Renal pelvis (tissue), 12 donors: ENCODE measurements at places on chromosomes 12 and 14.

DNA sequence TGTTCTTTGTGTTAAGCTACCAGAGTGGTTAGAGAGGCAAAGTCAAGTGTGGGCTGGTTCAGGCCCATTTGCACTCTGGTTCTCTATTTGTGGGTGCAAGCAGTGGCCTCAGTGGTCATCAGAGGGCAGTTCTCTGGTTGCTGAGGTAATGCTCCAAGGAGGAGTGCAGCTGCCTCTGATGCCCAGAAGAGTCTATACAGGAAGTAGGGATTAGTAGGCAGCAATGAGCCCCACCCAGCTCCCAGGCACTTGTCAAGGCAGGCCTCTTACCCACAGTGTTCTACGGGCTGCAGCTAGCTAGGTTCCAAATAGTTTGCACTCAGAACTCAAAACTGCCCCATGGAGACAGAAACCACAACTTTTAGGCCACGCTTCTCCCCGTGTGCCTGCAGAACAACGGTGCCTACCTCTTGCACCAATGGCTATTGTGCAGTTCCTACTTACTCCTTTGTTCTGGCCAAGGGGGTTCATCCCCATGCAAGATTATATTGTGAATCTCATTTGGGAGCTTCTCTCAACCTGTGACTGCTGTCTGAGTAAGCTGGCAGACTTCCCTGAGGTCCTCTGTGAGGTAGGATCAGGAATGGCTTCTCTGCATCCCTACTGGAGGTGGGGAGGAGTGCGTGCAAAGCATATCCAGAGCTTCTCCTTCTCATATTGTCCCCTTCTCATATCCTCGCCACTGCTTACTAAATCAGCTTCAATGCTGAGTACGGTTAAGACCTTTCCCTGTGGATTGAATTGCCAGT is 410.3 kb upstream of the LMO3 start:
- DNase-seq = no peak

- no peak for DNase-seq
These were observed 17.7 kb downstream of the WNT5B start for GRCh38 chr12:1646569-1647284.

- no peak for DNase-seq
These were observed 13.6 kb downstream of the EXOC3L4 start for GRCh38 chr14:103107941-103108748.

GRCh38 chr12:1594006-1594260 is 448 bp downstream of the FBXL14 start:
- no peak for DNase-seq

DNA sequence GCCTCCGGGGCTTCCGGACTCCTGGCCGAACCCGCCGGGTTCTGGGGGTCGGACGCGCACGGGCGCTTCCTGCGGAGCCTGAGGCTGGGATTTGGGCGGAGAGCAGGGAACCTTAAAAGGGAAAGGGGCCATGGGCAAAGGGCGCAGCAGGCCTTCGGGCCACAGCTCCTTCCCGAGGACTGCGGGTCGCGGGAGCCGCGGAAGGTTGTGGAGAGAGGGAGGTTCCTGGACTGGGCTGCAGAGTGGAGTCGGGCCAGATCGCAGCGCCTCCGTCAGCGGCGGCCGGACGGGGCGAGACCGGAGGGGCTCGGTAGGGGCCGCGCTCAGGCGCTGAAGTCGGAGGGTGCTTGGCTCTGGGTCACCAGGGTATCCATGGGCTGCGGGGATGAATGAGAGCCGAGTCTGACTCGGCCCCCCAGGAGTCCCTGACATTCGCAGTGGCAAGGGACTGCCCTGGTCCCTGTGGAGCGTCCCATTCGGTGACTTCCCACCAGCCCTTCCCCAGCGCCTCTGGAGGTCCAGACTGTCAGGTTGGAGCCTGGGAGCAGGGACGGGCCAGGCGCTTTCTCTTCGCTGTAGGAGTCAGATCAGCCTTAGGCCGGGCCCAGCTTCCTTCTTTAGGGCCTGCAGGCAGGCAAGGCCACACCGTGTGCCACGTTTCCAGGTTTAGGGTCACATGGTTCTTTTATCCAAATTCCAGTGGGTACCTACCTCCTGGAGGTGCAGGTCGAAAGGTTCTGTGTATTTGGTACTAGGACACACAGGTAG is 938 bp upstream of the SLC25A29 start:
- no peak for DNase-seq

GRCh38 chr14:101582294-101582693 is 21.0 kb downstream of the DIO3 start:
- DNase-seq = no peak

- no peak for DNase-seq
These were observed 84.1 kb downstream of the KIF26A start for GRCh38 chr14:104222396-104223036.

GRCh38 chr12:96143392-96143791 is 50.8 kb upstream of the ELK3 start:
- DNase-seq = no peak

GRCh38 chr12:46549527-46550265 is 177.1 kb upstream of the SLC38A2 start:
- DNase-seq = no peak

- peak; percentile 72 for DNase-seq
These were observed 4.9 kb downstream of the VAMP1 start for GRCh38 chr12:6465467-6466183.

DNA sequence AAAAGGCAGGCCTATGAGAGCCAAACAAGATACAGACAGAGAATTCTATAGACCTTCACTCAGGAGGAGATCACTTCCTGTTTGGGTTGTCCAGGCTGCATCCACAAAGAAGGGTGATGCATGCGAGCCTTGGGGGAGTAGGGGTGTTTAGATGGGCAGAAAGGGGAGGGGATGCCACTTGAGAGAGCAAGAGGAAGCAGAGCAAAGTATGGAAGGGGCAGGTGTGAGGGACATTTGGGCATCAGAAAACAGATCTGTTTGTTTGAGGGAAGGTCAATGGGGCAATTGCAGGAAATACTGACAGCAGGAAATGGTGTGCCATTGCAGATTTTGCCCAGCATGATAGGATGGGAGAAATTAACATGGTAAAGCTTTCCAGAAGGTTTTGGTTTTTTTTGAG is 146.4 kb upstream of the FOXN3 start:
- DNase-seq = no peak

- DNase-seq = no peak
These were observed 65.9 kb downstream of the RNFT2 start for GRCh38 chr12:116804051-116804450.

DNA sequence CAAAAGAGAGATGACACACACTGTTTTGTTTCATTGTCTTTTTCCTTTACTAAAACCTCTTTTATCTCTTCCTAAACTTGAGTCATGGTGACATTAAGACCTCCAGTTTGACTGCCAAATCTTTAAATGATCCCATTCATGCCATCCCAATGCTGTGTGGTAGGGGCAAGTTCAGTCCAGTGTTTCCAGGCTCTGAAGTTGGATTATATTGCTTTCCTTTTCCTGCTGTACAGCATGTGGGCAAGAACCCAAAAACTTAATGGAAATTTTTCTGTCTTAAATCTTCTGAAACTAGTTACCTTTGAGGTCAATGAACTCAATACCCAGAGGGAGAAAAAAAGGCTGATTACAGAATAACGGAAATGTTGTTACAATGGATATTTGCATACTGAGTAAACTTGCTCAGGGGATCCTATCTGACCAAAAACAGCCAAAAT is 187.1 kb upstream of the FAR2 start:
- DNase-seq = no peak

DNA sequence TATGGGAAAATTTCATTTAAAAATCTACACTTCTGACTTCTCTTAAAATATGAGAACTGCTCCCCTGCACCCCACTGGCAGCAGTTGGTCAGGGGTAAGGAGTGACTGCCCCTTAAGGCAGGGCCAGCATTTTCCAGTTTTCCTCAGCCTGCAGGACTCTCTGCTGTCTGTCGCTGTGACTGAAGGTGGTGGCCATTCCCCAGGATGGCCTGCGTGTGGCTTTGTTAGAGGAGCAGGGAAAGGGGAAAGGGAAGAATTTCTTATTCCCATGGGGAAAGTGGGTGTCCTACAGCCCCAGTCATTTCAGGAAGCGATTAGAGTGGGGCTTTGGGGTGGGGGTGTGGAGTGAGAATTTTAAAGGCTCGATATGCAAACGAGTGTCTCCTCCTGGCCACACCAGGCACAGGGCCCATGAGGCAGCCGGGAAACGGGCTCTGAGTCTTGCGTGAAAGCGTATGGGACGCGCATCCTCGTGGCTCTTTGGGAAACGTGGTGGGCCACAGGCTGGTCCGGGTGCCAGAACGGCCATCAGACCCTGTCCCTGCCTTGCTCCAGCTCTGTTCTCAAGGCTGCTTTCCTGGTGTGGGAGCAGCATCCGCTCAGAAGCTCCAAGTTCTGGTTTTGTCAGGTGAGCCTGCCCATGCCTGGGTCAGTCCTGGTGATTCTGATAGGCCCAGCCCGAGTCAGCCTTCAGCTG is 23.5 kb downstream of the ADGRD1 start:
- DNase-seq = no peak

DNA sequence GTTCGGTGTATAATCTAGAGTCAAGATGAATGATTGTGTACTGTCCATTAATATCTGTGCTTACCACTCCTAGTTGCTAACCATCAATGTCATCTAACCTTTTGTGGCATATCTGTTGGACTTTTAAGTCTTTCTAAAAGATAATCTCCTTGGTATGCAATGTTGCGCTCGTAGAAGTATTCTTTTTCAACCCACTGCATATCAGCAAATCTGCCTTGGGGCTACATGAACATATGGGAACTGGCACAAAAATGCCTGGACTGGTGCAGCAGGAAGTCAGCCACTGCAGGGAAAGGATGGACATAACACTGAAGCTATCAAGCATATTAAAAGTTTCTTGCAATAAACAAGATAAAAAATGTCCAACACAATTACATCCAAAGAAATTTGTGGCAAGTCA is 124.3 kb upstream of the SLC38A4 start:
- DNase-seq = no peak

DNA sequence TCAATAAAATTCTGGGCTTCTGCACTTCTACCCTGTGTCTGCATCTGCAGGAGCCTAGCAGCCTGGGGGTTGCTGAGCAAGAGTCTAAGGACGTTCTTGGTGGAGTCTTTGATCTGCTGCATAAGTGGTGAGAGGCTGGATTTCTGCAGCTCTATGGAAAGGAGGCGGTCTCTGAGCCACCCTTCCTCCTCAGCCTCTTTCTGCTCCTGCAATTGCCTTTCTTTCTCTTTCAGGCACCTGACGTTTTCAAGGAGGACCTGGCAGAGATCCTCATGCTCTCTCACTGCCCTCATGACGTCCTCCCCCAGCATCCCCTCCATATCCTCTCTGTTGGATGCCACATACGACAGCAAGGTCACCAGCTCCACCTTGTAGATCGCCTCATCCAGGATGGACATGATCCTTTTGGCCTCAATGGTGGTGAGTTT is 13.6 kb upstream of the TPCN1 start:
- DNase-seq = no peak

DNA sequence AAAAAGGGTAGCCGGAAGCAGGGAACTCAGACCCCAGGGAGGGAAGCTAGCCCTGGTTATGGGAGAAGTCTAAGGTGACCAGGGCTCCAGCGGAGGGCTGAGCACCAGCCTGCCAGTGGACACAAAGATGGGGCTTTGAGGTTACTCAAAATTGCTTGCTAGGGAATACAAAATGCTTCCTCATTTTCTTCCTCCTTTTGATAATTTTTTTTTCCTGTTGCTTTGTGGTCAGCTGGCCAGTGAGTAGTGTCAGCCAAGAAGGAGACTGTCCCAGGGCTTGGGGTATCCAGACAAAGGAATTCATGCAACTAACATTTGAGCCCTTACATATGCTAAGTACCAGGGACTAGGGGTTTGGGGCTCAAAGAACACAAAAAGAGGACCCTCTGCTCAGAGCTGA is 206.2 kb downstream of the PPM1H start:
- no peak for DNase-seq

DNA sequence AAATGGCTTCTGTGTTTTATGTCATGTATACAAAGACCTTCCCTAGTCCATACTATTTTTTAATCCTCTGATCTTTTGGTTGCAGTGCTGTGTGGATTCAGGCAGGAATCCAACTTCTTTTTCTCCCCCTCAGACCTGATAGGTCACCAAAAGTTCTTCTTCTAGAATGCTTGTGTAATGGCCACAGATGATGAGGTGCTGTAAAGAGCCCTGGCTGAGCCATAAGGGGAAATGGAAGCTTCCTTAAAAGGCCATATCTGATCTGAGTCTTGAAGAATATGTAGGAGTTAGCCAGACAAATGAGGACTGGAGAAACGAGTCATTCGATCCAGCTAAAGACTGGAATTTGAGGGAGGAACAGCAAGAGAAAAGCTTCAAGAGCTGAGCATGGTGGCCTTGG is 353.9 kb downstream of the PCNX1 start:
- no peak for DNase-seq

- no peak for DNase-seq
These were observed 13.7 kb upstream of the OR6J1 start for GRCh38 chr14:22657861-22658260.

- no peak for DNase-seq
These were observed 2.8 kb downstream of the NUDT14 start for GRCh38 chr14:105178069-105178867.

GRCh38 chr12:96044017-96044942 is 8.9 kb upstream of the LTA4H start:
- DNase-seq = no peak

- no peak for DNase-seq
These were observed 176.3 kb upstream of the GSC start for GRCh38 chr14:94946244-94946643.

- DNase-seq = peak; percentile 21
These were observed 314.3 kb upstream of the OR4E1 start for GRCh38 chr14:21987937-21988336.

GRCh38 chr14:53368711-53369201 is 215.6 kb upstream of the DDHD1 start:
- DNase-seq = no peak

DNA sequence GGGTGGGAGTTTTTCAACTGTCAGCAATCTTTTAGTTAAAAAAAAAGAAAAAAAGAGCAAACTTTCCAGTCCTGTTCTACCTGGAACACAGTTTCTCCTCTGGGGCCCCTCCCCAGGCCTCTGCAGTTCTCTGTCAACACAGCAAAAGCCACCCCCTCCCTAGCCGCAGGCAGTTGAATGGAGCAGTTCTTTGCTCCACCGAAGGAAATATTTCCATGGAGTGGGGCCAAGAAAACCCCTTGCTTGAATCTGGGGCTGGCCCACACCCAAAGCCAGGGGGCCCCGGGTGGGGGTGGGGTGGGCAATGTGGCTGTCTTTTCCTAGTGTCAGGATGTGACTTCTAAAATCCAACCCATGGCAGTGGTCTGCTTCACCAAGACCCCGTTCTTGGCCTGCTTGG is 5.0 kb upstream of the MEG3 start:
- DNase-seq = no peak

DNA sequence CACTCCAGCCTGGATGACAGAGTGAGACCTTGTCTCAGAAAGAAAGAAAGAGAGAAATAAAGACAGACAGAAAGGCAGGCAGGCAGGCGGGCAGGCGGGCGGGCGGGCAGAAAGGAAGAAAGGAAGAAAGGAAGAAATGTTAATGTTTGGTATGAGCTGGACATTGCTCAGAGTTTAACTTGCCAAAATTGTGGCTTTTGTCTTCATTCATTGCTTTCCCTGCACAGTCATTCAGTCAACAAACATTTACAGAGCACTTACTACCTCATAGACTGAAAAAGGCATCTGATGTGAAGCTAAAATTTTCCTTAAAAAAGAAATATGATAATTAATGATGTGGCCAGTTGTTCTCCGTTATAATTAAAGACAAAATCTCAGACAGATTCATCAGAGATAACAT is 247.1 kb downstream of the SPTSSA start:
- DNase-seq = no peak
